Right ventricle myocardium inferior (tissue), 1 donor: ENCODE measurements at places on chromosomes 1 and 21. TPM values are rescaled to one million over a fixed set of nuclear protein-coding genes. Genes with fewer than 3 reads are reported as not detected.

DNA sequence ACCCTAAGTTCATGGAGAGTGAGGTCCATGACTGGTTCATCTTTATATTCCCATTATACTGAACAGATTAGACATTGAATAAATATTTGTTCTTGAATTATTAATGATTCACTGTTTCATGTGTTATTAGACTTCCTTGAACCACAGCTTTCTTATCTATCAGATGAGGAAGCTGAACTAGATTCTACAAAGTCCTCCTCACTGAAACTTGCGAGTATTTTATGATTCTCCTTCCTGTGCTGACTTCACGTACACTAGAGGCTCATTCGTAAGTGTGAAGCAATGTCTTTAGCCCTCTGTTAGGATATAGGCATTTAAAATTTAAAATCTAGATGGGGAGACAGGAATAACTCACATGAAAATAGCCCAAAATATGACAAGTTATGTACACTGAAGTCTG lies 95.6 kb upstream of the IRF2BP2 start:
- DNase-seq: no peak

DNA sequence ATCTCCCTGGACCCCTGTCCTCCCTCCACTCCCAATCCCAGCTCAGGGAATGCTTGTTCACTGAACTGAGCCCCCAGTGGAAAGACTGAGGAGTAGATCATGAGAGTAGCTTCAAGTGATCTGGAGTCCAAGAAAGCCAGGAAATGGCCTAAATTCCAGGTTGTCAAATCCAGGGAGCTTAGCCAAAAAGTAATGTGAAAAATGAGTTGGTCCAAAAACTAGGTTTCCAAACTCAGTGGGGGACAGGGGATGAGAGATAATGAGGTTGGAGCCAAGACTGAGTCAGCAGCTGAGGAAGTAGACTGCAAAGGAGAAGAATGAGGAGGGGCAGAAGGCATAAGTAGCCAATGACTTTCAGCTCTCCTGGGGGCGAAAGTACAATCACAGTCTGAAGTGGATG lies 284.1 kb upstream of the BEND5 start:
- no peak for DNase-seq

- DNase-seq: no peak
Measured at GRCh38 chr1:111934106-111934852, 55.2 kb downstream of the KCND3 start.

GRCh38 chr1:59029411-59030167 lies 245.7 kb upstream of the JUN start:
- DNase-seq: no peak

The VSIG8 gene
- not detected for total RNA-seq

The TCHH gene
- not detected for total RNA-seq

The WNT4 gene
- total RNA-seq: not detected

DNA sequence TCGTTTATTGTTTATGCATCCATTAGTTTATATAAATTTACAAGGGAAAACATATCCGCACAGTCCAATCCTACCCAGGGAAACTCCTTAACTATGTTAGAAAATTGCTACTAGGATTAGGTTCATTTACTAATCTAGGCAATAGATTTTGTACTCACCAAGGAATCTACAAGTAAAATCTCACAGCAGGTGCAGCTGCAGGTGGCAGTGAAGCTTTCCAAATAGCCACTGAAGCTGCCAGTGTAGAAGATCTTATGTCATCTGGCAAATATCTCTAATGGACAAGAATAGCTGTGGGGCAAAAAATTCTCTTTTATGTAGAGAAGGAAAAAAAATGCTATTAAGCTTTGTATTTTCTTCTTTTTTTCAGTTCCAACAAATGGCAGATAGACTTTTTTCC lies 963.4 kb upstream of the ADGRL4 start:
- no peak for DNase-seq

DNA sequence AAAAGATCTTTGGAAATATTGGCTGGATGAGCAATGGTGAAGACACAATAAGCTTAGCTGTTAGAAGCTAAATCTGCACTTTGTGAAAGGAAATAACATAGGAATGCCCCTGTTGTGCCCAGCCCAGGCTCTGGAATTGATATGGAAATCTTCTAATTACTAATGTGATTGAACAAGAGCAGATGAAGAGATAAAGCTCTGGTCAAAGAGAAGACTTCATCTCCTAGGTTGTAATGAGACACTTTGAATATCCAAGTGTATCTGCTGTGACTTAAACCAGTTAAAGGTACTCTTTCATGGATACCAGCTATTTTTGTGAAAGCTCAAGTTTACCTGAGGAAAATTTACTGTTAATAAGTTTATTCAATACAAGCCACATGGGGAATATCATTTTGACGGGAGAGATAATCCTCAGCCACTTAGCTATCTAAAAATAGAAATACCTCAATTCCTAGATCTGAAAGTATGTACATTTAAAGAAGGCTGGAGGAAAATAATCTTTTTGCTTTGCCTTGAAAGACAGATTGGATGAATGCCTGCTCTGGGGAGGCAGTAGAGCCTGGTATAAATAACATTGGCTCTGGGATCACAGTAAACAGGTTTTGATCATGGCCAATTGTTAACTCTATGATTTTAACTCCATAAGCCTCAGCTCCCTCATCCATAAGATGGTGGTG lies 494.0 kb upstream of the B3GALT2 start:
- DNase-seq: no peak

The RGSL1 gene
- not detected for total RNA-seq

GRCh38 chr1:156559797-156560385 lies 12.5 kb downstream of the IQGAP3 start:
- DNase-seq: no peak

GRCh38 chr1:222736972-222737371 lies at the start of gene FAM177B:
Gene FAM177B (plus strand): TSS chr1:222737202. CDS start chr1:222746546, 9,344 bp downstream.
- no peak for DNase-seq

DNA sequence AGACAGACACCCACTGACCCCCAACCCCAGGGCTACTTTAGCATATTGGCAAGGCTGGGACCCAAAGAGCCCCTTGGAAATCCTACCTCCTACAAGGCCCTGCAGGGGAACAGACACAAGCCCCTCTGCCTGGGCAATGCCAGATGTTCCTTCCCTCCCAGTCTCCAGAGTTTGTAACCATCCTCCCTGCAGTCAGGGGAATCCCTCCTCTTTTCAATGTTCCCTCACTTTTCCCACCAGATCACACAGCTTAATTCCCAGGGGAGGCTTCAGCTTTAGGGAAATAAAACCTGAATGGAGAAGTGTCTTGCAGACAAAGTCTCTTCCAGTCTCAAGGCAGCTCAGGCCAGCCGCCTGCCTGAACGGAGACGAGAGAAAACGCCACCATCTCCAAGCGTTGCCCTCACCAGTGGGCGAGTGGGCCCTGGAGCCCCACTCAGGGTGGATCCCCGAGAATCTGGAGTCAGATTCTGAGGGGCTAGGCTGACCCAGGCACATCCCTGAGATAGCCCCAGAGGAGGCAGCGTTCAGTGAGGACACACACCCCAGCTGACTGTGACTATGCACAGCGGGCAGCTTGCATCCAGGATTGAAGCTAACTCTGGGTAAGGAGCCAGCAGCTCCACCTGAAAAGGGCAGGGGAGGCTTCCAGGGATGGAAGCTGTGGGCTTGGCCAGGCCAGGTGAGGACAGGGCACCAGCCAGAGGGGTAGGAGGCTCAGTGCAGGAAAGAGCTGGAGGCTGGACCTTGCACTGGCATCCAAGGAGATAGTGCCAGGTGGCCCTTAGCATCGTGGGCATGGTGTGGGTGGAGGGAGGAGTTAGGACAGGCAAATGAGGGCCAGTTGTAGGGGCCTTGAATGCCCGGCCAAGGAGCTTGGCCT lies 44.0 kb upstream of the ZC3H12A start:
- no peak for DNase-seq

The LIN28A gene
- not detected for total RNA-seq

The CHI3L2 gene
- 7.5 TPM for total RNA-seq

DNA sequence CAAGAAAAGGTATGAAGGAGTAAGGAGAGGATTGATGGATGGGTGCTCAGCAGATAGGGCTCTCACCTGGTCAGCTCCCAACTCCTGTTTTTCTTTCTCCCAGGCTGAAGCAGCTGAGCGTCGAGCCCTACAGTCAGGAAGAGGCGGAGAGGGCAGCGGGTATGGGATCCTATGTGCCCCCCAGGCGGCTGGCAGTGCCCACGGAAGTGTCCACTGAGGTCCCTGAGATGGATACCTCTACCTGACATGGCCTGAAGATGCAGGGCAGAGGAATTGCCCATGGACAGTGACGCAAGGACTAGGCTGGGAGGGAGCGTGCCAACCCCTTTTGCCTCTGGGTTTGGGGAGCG lies 739 bp downstream of the ZNF593 start:
- DNase-seq: no peak

- no peak for DNase-seq
Measured at GRCh38 chr1:3013371-3014049, 7.8 kb upstream of the ACTRT2 start.

- DNase-seq: no peak
Measured at GRCh38 chr1:231584117-231584516, 42.5 kb upstream of the DISC1 start.

The BRWD1 gene
- total RNA-seq: 29.1 TPM

The RASSF5 gene
- 5.3 TPM for total RNA-seq

DNA sequence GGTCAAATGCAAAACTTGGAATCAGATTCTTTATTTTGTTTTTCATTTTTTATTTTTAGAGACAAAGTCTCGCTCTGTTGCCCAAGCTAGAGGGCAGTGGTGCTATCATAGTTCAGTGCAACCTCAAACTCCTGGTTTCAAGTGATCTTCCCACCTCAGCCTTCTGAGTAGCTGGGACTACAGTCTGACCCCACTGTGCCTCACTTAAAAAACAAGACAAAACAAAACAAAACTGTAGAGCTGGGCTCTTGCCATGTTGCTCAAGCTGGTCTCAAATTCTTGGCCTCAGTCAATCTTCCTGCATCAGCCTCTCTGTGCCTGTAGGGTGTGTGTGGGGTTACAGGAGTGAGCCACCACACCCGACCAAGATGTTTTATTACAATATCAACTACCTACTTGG lies 396.0 kb upstream of the USP24 start:
- no peak for DNase-seq

DNA sequence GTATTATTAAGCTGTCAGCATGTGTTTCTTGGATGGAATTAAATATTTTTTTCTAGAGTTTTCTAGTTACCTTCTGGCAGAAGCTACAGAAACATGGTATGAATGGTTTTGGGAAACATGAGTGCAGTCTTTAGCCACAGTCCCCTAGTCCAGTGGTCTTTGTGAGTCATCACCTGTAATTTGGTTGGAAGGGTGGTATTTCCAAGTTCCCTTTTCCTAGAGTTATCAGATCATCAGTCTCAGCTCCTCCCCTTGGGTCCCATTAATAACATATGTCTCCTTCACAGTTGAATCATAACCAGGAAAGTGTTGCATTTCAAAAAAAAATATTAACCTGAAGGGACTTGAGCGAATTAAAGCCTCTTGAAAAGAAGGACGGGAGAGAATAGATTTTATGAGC lies 27.0 kb downstream of the ELAVL4 start:
- no peak for DNase-seq
